Neural crest cell (in vitro differentiated cells): ENCODE measurements at places on chromosomes 4 and X.
A peak's percentile ranks its signal among the peaks of the same experiment; 100 is the strongest.

DNA sequence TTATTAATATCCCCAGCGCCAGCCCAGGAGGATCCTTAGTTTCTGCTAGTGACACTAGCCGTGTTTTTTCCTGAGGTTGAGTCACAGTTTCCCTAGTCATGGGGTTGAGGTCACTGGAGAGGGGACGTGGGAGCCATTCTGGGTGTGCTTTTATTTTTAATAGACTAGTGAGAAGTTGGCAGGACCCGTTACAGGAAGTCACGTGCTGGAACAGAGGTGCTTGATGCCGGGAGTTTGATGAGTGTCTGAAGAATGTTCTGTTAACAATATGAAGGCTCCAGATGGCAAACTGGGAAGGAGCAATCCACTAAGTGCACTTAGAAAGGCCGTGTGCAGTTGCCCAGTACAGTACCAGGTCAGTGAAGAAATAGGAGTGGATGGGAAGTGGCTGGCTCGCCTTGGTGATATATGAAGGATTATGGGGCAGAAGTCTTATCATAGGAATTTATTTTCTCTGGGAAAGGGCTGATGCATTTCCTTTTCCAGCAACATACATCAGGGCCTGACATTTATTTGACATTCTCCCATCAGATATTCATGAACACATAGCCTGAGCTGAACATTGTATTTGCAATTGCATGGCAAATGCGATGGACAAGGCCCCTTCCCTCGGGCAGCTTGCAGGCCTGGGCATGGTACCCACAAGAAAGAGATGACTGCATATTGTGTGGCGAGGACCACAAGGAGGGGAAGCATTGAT, 291.8 kb downstream of the FBXW7 start:
- H3K4me3 ChIP-seq: no peak overlapping the region
- no peaks in the 10 kb centered on the region for H3K36me3 ChIP-seq
- no peak for DNase-seq

- H3K27me3 ChIP-seq: no peaks in the 10 kb centered on the region
- H3K27ac ChIP-seq: no peak overlapping the region
- H3K36me3 ChIP-seq: peaks cover 3% of the 10 kb centered on the region
- H3K4me3 ChIP-seq: no peak overlapping the region
Observed at GRCh38 chr4:26607776-26608175, 23.9 kb downstream of the TBC1D19 start.

DNA sequence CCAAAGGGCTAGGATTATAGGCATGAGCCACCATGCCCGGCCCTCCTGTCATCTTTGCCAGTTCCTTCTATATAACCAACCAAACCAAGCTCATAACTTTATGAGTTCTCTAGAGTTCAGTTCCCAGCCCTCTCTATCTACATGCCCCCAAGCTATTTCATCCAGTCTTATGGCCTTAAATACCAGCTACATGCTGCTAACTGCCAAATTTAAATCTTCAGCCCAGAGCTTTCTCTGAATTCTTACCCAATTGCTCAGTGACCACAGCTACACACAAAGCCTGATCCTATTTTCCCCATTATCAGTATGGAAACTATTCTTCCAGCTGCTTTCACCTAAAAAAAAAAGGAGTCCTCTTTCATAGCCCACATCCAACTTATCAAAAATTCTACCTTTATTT, 23.1 kb downstream of the TMEM184C start:
- DNase-seq: no peak
- H3K4me3 ChIP-seq: no peak overlapping the region
- H3K27me3 ChIP-seq: no peaks in the 10 kb centered on the region
- peaks cover 35% of the 10 kb centered on the region for H3K36me3 ChIP-seq

- no peaks in the 10 kb centered on the region for H3K27me3 ChIP-seq
- H3K4me3 ChIP-seq: no peak overlapping the region
- H3K36me3 ChIP-seq: no peaks in the 10 kb centered on the region
- no peak overlapping the region for H3K27ac ChIP-seq
Observed at GRCh38 chr4:42302348-42302747, 94.9 kb upstream of the SHISA3 start.

GRCh38 chr4:2787230-2788100, 5.4 kb upstream of the SH3BP2 start:
- H3K4me1 ChIP-seq: no peaks in the 10 kb centered on the region
- no peak for DNase-seq
- H3K36me3 ChIP-seq: no peaks in the 10 kb centered on the region
- no peak overlapping the region for H3K4me3 ChIP-seq

DNA sequence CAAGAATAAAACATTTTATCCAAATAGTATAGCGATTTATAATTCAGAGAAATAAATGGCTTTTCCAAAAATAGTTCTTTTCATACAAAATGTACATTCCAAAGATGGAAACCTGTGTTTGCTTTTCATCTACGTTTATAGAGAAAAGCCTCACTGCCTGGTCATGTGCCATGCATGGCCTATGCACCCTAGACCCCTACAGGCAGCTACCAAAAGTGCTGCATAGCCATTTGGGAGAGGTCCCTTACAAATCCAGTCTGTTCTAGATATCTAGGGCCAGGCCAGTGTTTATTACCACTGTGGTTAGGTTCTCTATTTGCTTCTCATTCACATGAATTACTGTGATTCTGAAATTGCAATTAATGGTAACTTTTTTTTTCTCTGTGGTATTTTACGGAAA, 17.2 kb downstream of the HMGB2 start:
- H3K27ac ChIP-seq: no peak overlapping the region
- no peaks in the 10 kb centered on the region for H3K27me3 ChIP-seq
- H3K4me1 ChIP-seq: no peaks in the 10 kb centered on the region

GRCh38 chrX:67545893-67546495, 2.2 kb downstream of the AR start:
- no peak overlapping the region for H3K27ac ChIP-seq
- no peaks in the 10 kb centered on the region for H3K36me3 ChIP-seq
- H3K4me1 ChIP-seq: peaks cover 26% of the 10 kb centered on the region
- peak overlapping the region; percentile 93 for H3K4me3 ChIP-seq
- H3K27me3 ChIP-seq: peaks cover 6% of the 10 kb centered on the region
